ENCODE measurements at places on chromosomes 7 and 10. TPM values are rescaled to one million over a fixed set of nuclear protein-coding genes. Genes with fewer than 3 reads are reported as not detected.
A peak's percentile ranks its signal among the peaks of the same experiment; 100 is the strongest.

The GNAT3 gene
- 0.57 TPM for polyA plus RNA-seq

The SLC18A3 gene
- polyA plus RNA-seq, result 3.5 TPM

The MRC1 gene
- 12.2 TPM for polyA plus RNA-seq

The PIP4K2A gene
- 15.3 TPM for polyA plus RNA-seq

The IL15RA gene
- polyA plus RNA-seq, result 9.5 TPM

The EPO gene
- polyA plus RNA-seq, result 0.19 TPM

The AKR1D1 gene
- 4.4 TPM for polyA plus RNA-seq

The ARHGEF35 gene
- polyA plus RNA-seq, result 30.6 TPM

The H2BK1 gene
- not detected for polyA plus RNA-seq

The PSD gene
- 62.0 TPM for polyA plus RNA-seq

The GRID2IP gene
- 0.88 TPM for polyA plus RNA-seq

The CUZD1 gene
- polyA plus RNA-seq, result 0.90 TPM

The EBF3 gene
- 7.5 TPM for polyA plus RNA-seq

DNA sequence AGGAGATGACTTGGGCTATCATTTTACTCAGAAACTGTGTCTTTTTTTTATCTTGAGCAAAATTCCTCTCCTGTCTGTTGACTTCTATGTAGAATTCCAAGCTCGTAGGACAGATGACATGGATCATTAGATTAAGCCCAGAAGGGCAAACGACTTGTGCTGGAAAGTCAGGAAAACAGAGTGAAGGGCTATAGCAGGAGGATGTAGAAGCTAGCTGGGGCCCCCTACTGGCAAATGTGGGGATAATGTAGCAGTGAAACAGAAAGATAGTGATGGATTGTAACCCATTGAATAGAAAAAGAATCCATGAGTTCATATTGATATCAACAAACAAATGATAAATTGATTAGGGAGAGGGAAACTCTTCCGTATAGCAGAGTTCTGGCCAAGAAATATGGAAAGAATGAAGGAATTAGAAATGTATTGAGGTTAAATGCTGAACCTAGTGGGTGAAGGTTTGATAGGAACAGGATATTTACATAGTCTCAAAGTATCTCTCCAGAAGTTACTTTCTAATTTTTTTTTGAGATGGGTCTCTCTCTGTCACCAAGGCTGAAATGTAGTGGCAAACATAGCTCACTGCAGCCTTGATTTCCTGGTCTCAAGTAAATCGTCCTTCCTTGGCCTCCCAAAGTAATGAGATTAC, 103.6 kb downstream of the LYZL1 start:
- DNase-seq, result peak; percentile 27

GRCh38 chr10:17351506-17351905, 102.9 kb downstream of the ST8SIA6 start:
- no peak for DNase-seq

- DNase-seq, result no peak
Measured at GRCh38 chr7:49398746-49399145, 374.7 kb upstream of the VWC2 start.

DNA sequence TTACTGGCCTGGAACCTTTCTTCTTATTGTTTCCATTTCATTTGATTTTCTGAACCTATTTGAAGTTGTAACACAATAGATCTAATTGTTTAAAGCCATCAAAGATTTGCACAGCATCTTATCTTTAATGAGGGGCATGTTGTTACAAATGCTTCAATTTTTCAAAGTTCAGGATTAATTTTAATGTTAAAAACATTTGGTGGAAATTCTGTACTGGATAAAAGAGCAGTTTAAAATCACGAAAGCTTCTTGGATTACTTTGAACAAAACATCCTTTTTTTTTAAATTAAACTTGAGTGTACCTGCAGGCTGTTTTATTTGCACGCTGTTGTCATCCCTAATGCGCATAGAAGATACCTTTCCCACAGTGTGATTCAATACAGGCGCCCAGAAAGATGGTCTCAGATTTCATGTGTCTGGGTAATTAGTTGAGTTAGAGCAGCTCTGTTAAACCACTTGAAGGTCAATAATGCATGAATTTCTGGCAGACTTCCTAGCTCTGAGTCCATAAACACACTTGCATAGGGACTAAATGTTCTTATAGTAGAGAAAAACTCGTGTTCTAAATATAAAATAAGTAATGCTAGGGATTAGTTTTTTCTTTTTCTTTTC, 29.3 kb upstream of the DDX50 start:
- DNase-seq, result peak; percentile 55

DNA sequence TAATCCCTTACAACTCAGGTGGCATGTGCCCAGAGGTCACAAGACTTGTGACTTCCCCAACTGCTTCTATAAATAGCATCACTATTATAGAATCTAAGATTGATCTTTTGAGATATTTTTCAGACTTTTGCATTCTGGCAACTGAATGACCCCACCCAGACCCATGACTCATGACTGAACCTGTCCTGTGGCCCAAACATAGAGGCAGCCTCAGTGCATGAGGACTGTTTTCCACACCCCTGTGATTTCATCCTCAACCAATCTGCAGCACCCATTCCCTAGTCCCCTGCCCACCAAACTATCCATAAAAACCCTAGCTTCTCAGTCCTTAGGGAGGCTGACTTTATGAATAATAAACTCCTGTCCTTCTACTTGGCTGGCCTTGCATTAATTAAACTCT, 84.5 kb downstream of the MICU1 start:
- DNase-seq, result no peak

GRCh38 chr10:110671788-110672579, 27.8 kb downstream of the RBM20 start:
- DNase-seq, result peak; percentile 40

DNA sequence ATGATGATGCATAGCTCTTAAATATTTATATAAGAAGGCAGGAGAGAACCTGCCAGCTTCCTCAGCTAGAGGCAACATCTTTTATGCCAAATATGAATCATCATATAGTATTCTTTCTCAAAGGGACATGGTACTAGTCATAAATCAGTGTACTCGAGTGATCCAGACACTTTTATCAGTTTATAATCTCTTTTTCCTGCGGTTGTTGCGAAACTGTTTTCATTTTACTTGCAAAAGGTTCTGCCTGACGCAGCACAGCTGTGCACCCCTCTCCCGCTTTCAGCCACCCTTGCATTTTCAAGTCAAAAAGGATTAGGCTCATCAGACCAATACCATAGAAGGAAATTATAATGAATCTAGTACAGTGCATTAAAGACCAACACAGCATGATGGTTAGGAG, 332.3 kb upstream of the PRKCQ start:
- no peak for DNase-seq

- DNase-seq, result no peak
Measured at GRCh38 chr10:128326251-128326650, 200.0 kb upstream of the MKI67 start.

- DNase-seq, result no peak
Measured at GRCh38 chr10:132614431-132615340, 77.1 kb downstream of the INPP5A start.

DNA sequence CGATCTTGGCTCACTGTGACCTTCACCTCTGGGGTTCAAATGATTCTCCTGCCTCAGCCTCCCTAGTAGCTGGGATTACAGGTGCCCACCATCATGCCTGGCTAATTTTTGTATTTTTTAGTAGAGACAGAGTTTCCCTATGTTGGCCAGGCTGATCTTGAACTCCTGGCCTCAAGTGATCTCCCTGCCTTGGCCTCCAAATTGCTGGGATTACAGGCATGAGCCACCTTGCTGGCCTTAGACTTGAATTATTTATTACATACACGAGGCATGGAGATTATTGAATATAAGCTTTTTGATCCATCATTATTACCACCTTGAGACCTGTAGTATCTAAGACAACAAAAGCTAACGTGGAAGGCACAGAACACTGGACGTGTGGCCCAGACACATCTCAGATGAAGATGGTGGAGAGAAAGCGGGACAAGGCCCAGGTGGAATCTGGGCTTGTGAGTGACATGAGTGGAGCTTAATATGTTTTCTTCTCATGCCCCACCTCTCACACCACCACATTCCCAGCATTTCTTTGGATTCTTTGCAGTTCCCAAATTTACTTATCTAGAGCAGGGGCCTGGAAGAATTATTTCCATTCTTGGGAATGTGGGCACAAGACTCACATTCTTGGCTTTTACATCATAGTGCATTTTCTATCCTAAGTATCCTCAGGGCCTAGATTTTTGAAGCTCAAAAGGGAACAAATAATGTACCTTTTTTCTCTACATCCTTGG, 76.6 kb downstream of the SUGCT start:
- no peak for DNase-seq

DNA sequence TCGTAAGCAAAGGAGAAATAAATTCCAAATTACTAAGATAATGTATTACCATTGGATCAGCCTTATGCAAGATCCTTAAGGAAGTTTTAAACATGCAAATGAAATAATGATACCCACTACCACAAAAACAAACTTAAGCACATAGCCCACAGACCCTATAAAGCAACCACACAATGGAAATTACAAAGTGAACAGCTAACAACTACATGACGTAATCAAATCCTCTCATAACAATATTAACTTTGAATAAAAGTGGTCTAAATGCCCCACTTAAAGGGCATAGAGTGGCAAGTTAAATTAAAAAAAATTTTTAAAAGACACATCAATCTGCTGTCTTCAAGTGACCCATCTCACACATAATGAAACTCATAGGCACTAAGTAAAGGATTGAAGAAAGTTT, 397.3 kb upstream of the SEMA3A start:
- no peak for DNase-seq

GRCh38 chr10:49010865-49011264, 71.2 kb upstream of the LRRC18 start:
- DNase-seq, result peak; percentile 73

- no peak for DNase-seq
Measured at GRCh38 chr10:131277969-131278368, 33.6 kb downstream of the TCERG1L start.

GRCh38 chr7:42726066-42726785, 185.6 kb downstream of the C7orf25 start:
- DNase-seq, result no peak

DNA sequence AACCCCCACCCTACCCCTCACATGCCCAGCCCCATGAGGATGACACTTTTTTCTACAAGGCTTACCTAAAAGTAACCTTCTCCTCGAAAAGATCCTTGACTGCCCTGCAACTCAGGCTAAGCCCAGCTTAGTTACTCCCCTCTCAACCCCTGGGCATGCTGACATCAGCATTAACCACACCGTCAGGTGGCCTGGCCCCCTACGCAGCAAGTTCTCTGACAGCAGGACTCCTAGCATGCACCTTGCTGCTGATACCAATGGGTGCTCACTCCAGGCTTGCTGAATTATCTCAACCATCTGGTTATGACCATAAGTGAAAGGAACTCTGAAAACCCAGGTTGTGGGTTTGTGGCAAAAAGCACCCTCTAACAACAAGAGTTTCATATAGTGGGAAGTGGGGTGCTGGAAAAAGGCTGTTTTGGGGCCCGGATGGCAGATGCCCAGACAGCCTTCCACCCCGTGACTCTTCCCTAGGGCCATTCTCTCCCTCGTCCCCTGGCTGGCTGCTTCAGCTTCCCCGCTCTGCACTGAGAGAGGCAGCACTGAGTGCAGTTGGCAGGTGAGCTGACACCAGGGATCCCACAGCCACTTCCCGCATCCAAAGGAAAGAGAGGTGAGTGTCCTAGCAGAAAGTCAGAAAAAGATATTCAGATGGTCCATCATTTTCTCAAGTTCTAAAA, 518.9 kb downstream of the KCNMA1 start:
- DNase-seq, result no peak

- peak; percentile 64 for DNase-seq
Measured at GRCh38 chr10:109912335-109913281, 10.7 kb downstream of the XPNPEP1 start.

- DNase-seq, result peak; percentile 52
Measured at GRCh38 chr7:106405697-106406141, 120.9 kb upstream of the NAMPT start.

DNA sequence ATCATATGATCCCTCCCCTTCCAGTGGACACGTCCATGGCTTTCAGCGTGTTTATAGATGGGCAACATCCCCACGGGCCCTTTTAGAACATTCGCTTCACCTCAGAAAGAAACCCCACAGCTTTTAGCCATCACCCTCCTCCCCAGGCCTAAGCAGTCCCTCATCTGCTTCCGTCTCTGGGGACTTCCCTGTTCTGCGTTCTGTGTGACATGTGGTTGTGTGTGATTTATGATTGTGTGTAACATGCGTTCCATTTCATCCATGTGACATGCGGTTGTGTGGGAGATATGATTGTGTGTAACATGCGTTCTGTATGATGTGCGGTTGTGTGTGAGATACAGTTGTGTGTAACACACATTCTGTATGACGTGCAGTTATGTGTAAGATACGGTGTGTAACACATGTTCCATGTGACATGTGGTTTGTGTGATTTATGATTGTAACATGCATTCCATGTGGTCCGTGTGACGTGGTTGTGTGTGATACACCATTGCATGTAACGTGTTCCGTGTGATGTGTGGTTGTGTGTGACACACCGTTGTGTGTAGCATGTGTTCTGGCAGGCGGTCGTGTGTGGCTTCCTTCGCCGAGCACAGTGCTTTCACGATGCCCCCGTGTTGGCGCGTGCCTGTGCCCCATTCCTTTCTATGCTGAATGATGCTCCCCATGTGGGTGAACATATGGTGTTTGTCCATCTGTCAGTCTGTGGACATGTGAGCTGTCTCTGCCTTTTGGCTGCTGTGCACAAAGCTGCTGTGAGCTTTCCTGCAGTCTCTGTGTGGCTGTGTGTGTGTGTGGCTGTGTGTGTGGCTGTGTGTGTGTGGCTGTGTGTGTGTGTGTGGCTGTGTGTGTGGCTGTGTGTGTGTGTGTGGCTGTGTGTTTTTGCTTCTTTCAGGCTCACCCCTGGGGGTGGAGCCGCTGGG, 26.2 kb downstream of the PWWP2B start:
- no peak for DNase-seq

DNA sequence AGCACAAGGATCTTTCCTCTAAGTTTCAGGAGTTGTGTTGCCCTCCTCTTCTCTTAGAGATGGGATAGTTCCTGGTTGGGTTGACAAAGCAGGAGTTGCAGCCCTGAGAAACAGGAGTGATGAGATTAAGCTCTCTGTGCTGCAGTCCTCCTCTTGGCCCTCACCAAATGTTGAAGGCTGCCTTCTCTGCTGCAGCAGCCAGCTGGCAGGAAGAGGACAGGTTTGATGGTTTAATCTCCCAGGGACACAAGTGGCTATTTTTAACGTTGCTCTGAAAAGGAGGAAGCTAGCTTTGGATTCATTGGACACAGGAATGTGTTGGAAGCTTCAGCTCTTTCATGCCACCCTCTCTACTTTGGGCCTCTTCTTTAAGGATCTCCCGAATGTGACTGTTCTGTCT, 9.4 kb downstream of the STRIP2 start:
- no peak for DNase-seq

DNA sequence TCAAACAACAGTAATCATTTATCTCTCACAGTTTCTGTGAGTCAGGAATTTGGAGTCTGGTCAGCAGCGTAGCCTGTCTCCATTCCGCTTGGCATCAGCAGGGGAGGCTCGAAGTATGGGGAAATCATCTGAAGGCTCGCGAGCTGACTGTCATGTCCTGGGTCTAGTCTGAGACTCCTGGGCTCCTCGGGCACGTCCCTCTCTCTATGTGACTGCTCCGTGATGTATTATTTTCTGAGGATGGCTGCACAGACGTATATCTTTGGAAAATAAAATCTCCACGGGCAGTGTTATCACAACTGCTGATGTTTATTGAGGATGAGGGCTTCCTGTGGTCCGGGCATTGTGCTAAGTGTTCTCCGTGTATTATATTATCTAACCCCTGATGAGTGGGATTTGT, 23.3 kb upstream of the PCGF5 start:
- DNase-seq, result no peak

GRCh38 chr7:148821422-148821821, 62.7 kb downstream of the EZH2 start:
- no peak for DNase-seq

- DNase-seq, result no peak
Measured at GRCh38 chr10:52578871-52579405, 193.6 kb downstream of the MBL2 start.

GRCh38 chr7:2354939-2355704, 495 bp downstream of the EIF3B start:
- DNase-seq, result peak; percentile 17
